ENCODE measurements at places on chromosomes 3 and 15.
A peak's percentile ranks its signal among the peaks of the same experiment; 100 is the strongest.

- DNase-seq = no peak
Observed at GRCh38 chr15:78838489-78838888, 27.2 kb upstream of the ADAMTS7 start.

DNA sequence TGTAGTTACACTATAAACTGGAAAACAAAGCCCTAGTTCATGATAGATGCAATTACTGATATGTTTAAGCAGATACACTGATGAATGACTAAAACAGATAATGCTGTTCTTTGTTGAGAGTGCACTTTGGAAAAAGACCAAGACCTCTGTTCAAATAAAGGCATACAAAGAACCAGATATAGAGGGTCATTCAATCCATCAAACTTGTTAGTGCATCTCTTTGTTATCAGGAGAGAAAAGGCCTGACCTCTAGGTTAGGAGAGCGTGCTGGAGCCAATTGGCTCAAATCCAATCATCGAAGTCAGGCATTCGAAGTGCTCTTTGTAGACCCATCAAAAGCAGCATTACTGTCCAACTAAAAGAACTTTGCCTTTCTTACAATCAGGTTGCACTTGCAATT, 124.2 kb downstream of the TFG start:
- DNase-seq = no peak

- DNase-seq = no peak
Observed at GRCh38 chr15:55652359-55652758, 64.2 kb upstream of the PYGO1 start.

DNA sequence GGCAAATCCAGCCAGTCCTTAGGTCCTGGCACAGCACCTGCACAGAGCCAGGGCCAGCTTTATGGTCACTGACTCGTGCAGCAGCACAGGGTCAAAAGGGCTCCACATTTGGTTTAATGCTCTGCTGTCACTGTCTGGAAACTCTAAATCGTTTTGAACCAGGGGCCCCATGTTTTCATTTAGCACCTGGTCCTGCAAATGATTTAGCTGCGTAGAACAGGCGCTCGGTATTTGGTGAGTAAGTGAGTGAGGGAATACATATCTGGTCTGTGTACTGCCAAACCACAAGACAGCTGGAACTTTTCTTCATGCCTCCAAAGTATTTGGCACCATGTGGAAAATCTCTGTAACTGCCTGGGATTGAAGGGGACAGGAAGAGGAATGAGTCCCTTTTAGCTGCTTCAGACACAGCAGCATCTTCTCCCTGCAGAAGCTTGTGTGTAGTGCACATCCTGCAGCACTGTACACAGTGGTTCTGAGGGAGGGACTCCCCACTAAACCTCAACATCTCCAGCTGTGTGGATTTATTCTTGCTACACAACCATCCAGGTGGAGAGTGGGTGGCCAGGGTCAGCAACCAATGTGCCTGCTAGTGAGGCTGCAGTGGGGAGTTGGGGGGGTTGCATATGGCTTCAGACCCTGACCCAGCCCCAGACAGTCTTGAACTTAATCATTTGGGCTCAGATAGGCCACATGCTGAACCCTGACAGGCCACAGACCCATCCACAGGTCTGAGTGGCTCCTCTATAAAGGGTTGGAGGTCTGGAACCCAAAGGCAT, 1.1 kb downstream of the SH2D7 start:
- DNase-seq = no peak

DNA sequence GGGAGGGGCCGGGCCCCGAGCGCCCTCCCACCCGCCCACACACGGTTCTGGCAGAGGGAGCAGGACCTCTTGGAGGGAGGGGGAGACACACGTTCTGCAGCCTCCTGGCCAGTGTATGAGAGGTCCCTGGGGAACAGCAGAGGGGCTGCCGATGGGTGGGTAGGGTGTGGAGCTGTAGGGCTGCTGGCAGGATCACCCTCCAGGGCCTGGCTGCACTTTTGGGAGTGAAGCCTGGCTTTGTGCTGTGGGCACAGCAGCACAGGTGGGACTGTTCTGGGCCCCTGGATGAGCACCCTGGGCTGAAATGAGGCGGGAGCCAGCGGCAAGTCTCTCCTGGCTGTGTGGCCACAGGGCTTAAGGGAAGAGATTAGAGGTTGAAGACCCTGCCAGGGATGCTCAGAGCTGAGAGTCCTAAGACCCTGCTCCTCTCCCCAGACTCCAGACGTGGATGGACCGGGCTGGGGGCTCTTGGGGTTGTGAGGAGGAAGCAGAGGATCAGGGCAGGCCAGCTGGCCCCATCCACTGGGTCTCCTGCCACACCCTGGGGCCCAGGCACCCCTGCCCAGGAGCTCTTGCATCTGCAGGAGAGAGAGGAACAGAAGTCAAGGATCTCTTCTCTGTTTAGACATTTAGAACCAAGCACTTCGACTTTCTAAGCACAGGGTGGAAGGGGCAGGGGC, 45.2 kb downstream of the RGMA start:
- no peak for DNase-seq

DNA sequence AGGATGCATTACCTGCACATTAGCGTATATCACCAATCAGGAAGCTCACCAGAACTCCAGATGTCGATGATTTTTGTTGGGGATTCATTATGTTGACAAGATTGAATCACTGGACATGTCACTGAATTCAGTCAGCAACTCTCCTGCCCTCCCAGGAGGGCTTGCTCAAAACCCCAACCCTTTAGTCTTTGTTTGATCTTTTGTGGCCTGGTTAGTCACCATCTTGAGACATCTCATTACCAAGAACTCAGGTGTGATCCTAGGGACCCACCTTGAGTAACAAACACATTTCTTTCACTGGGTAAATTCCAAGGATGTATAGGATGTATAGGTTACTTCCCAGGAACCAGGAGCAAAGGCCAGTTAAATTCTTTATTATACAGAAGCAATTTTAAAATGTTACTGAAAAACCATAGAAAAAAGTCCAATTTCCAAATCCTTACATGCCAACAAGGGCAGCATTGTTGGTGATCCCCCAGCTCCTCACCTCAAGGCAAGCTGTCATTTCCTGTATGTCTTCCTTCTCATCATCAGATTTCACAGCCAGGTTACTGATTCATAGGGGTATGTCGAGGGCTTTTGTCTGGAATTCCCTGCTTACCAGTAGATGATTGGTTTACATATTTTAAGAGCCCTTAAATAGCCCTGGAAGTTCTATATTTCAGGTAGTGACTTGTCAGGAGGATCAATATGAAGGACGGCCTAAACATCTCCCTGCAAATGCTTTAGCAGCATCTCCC, 11.7 kb downstream of the SNRPN start:
- no peak for DNase-seq

DNA sequence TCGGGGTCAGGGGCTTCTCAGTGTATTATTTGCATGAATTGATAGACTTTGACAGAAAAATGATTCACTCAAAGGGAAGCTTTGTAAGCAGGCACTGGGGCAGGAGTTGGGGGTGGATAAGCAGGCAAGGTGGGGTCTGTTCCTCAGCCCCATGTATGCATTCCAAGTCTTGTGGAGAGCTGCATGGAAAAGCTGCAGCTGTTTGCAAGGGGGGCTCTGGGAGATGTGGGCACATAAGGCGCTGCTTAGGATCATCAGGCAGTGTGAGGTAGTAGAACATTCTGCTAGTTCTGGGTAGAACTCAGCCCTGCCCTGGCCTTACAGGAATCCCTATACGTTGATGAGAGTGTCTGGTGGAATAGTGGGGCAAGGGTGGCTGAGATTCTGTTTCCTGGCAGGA, 154.2 kb upstream of the LRIG1 start:
- DNase-seq = no peak

GRCh38 chr3:23785882-23786281, 19.9 kb upstream of the UBE2E1 start:
- DNase-seq = no peak

- DNase-seq = no peak
Observed at GRCh38 chr3:183584246-183584913, 28.9 kb upstream of the KLHL6 start.

DNA sequence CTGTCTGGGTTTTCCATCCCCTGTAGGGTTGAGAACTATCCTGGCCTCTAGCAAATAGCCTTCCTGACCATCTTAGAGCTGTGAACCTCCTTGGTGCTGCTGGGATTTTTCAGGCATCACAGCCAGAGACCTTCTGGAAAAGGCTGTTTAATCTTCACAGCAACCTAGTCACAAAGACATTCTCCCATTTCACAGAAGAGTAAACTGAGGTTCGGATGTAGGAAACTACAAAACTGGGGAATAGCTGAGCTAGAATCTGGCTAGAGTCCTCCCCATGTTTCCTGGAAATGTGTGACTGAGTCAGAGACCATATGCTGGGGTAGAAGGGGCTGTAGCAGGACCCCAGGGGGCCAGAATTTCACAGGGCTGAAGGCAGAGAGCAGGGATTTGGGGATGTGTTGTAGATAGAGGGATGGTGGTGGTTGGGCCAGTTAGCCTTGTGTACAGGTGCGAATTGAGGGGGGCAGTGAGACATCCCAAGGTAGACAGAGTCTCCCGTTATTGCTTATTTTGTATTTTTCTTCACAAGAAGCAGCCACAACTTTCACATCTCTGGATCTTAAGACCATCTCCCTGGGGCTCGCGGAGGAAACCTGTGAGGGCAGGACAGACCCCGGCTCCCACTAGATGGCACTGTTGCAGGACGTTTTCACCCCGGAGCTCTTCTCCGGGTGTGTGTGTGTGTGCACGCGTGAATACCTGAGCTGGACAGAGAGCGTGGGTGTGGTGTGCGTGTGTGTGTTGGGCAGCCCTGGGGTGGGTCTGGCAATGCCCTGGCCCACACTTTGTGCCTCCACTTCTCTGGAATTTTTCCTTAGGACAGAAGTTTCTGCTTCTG, 66.9 kb upstream of the PRR23C start:
- peak; percentile 28 for DNase-seq

DNA sequence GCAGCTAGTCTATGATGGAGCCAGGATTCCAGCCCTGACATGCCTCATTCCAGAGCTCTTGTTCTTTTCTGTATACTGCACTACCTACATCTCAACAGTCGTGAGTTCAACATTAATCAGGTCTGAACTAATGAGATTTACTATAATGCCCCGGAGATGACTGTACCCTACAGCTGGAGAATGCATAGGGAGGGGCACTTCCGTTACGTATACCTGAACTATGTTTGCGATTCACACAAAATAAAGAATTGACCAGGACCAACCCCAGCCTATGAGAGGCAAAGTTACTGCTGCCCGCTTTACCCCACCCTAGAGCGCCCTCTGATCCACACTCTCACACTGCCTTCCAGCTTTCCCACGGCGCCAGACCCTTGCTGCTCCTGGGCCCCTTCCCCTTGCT, 97.0 kb downstream of the IGF2BP2 start:
- no peak for DNase-seq

DNA sequence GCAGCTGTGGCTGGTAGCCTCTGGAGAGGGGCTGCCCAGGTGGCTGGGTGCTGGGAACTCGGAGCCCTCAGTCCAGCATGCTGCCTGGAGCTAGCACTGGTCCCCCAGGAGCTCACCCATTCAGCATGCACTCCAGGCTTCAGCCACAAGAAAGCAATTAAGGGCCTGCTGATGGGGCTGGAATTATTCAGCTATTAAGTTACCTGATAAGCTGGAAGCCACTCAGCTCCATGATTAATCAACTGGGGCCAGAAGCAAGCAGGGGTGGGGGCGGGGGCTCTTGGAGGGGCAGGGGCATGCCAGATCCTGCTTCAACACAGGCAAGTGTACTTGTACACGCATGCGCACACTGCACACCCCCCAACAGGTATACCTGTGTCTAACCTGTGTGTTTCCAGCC, 22.1 kb upstream of the TMEM115 start:
- DNase-seq = no peak

- no peak for DNase-seq
Observed at GRCh38 chr15:68786753-68787152, 33.9 kb downstream of the ANP32A start.

DNA sequence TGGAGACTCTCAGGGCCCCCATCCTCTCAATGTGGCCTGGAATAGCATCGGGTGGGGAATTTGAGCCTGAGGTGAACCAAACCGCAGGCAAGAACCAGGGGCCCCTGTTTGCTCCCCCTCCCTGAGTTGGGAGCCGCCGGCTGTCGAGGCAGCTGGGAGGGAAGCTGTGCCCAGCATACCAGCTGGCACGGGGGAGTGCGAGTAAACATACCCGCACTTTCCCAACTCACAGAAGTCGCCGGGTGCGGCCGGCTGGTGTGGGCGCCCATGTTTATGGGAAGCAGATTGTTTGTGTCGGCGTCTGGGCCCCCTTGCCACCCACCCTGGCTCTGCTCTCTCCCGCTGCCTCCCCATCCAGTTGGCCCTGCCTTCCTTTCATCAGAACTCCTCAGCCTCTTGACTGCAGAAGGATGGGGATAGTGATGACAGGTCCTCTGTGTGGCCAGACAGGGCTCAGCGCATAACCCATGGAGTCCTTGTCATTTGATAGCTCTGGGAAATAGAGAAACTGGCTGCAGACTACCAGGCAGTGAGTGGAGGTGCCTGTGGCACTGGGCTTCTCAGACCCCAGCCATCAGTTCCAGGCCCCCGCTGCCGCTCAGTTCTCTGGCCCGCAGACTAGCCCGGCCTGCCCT, 60.4 kb downstream of the CACNA2D2 start:
- DNase-seq = no peak

DNA sequence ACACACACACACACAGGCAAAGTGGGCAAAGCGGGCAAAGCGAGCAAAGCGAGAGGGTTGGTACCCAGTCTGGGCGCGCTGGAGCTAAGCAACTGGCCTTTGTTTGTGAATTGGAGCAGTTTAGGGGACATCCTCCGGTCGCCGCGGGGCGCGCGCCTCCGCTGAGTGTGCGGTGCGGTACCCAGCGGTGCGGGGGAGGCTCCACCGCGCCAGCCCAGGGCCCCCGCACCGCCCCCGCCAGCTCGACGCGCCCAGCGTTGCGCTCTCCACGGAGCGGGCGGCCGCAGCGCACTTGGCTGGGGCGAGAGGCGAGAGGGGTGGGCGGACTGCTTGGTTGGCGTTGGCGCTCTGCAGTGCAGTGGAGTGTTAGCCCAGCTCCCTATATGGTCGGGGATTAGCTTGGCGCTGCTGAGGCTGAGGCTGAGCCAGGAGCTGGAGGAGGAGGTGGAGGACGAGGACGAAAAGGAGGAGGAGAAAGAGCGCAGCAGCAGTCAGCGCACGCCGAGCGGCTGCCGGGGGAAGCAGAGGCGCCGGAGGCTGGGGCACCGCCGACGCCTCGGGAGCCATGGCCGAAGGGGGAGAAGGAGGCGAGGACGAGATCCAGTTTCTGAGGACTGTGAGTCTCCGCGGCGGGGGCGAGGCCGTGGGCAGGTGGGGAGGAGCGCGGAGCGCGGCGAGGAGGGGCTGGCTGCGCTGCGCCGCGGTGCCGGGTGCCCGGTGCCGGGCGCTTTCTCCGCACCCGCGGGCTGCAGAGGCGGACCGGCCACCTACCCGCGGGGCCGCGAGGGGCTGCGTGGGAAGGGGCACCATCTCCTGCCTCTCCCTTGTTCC, at the start of gene RYR3:
Gene RYR3 (plus strand): TSS at position 487 of the 831 bp plus-strand sequence. CDS start 79 bp downstream, at position 566.
- DNase-seq = no peak

- no peak for DNase-seq
Observed at GRCh38 chr3:16849795-16850194, 35.0 kb upstream of the PLCL2 start.
